ENCODE measurements at places on chromosomes 6 and 20.

GRCh38 chr6:11330413-11330760 is 97.9 kb upstream of the NEDD9 start:
- no peak for DNase-seq

GRCh38 chr6:107534571-107535141 is 44.7 kb downstream of the SOBP start:
- no peak for DNase-seq

GRCh38 chr6:170280689-170281045 is 10.2 kb downstream of the DLL1 start:
- no peak for DNase-seq

DNA sequence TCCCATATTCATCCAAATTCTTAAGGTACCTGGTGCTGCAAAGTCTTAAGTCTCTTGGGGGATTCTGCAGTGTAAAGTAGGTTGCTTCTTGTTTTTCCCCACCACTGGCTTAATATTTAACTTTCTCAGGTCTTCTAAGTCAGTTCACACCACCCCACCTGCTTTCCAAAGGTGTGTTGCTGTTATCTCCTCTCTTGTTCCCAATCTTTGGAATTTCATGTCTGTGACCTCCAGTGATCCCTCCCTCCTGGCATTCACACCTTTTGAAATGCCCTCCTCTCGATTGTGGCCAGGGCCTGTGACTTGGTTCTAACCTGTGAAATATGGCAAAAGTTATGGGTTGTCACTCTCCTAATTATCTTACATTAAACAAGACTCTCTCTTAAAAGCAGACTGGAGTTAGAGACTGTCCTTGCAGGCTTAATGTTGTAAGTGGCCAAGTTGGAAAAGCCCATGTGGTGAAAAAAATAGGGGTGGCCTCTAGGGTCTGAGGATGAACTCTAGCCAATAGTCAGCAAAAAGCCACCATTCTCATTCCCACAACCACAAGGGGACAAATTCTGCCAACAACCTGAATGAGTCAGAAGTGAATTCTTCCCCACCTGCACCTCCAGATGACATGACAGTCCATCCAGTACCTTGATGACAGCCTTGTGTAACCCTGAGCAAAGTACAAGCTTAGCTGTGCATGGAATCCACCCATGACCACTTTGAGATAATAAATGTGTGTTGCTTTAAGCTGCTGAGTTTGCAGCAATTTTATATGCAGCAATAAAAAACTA is 45.1 kb downstream of the ADGRF1 start:
- DNase-seq, result no peak

DNA sequence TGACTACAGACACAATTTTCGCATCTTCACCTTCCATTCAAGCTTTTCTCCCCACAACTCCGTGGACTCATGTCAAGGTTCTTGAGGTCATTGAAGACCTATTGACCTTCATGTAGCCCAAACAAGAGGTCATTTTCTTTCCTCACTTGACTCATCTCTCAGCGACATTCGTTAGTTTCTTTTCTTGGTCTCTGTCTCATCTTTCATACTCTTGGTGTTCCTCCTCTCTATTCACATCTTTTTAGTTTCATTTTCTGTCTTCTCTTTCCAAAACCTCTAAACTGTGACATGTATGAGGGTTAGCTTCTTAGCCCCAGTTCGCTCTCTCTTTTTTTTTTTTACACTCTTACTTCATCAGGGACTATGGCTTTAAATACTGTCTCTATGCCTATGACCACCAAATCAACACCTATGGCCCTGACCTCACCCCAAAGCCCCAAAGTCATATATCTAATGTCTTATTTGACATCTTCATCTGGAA is 128.6 kb upstream of the BACH2 start:
- no peak for DNase-seq

Measured in H54 (cell line).